ENCODE measurements at places on chromosomes 5 and 9. TPM values are rescaled to one million over a fixed set of nuclear protein-coding genes. Genes with fewer than 3 reads are reported as not detected.

GPR21 gene
- total RNA-seq, result not detected

TTC23L gene
- total RNA-seq, result not detected

TEX48 gene
- total RNA-seq, result not detected

SAPCD2 gene
- total RNA-seq, result 17.3 TPM

S1PR3 gene
- 75.8 TPM for total RNA-seq

NME5 gene
- 0.86 TPM for total RNA-seq

CNTNAP3 gene
- 0.53 TPM for total RNA-seq

RASGRF2 gene
- 5.1 TPM for total RNA-seq

DMRT3 gene
- total RNA-seq, result not detected
